ENCODE measurements at places on chromosomes 4 and X.

DNA sequence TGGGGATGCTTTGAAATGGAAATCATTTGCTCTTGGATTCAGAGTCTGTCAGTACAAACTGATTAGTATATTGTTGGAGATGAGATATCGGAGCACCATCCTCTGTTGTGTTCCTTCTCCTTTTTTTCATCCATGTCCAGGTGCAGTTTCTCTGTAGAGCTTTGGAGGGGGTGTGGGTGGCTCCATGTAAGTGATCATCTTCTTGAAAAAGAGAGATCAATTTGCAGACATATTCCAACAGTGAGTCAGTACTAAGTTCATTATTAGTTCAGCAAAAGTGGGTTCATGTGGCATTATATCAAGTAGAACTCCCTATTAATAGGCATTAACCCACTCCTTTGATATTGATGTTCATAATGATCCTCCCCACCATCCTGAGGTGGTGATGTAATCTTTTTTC is 18.9 kb downstream of the FRAS1 start:
- no peak for DNase-seq

DNA sequence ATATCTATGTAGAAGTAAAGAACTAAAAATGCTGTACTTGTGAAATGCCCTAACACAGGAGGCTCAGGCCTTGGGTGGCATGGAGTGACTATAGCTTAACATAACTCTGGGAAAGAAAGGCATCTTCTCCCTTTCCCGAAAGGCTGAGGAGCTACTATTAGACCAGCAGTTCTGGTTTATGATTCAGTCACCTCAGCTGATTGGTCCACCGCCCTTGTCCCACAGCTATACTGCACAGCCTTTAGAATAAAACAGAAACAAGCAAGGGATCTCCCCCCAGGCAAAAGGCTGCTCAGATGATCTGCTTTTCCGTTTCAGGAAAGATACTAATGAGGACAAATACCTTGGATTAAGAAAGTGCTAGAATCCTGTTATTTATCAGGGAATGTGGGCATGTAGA is 171.3 kb downstream of the SNCA start:
- DNase-seq: no peak

- no peak for DNase-seq
Observed at GRCh38 chrX:111568354-111568753, 56.9 kb downstream of the SERTM2 start.

DNA sequence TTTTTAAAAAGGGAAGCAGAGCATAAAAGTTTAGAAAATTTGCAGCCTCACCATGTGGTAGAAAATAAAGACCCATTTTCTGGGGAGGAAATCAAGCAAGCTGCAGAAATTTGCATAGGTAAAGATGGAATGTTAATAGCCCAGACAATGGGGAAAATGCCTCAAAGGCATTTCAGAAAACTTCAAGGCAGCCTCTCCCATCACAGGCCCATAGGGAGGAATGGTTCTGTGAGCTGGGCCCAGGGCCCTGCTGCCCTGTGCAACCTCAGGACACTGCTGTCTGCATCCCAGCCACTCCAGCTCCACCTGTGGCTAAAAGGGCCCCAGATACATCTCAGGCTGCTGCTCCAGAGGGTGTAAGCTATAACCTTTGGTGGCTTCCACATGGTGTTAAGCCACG is 137.9 kb downstream of the INPP4B start:
- no peak for DNase-seq

DNA sequence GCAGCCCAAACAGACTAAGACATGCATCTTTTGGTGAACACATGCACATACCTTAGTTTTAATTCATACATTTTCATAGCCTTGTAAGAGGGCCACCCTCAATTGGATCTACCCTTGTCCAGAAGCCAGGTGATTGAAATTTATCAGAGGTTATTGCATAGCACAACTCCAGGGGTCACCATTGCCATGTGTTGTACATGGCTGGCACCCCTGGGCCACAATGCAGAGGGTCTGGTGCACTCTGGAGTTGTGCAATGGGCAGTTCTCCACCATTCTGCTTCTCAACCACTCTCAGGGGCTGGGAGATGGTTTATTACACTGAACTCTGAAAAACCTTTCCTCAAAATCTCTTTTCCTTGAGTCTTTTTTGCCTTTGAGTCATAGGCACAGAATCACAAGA is 184.4 kb upstream of the CXorf66 start:
- DNase-seq: no peak

DNA sequence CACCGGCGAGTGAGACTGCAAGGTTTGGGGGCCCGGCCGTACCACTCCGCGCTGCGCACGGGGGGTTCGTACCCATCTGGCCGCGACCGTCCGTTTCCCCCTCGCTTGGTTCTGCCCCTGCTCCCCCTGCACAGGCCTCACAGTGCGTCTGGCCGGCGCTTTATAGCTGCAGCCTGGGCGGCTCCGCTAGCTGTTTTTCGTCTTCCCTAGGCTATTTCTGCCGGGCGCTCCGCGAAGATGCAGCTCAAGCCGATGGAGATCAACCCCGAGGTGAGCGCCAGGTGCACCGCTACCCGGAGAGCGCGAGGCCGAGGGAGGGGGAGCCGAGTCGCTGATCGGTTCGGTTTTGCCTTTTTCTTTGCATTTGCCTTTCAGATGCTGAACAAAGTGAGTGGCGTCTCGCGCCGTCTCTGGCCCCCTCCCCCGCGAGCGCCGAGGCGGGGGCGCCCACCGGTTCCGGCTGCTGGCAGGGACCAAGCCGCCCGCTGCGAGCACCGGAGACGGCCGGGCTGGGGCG is at the start of gene UCHL1:
Gene UCHL1 (plus strand): TSS at position 189 of the 517 bp plus-strand sequence. CDS start 49 bp downstream, at position 238.
- no peak for DNase-seq

Measured in brain pericyte (primary cell).